CD4-positive, alpha-beta T cell (primary cell): ENCODE measurements at places on chromosomes 6 and 20. TPM values are rescaled to one million over a fixed set of nuclear protein-coding genes. Genes with fewer than 3 reads are reported as not detected.

DNA sequence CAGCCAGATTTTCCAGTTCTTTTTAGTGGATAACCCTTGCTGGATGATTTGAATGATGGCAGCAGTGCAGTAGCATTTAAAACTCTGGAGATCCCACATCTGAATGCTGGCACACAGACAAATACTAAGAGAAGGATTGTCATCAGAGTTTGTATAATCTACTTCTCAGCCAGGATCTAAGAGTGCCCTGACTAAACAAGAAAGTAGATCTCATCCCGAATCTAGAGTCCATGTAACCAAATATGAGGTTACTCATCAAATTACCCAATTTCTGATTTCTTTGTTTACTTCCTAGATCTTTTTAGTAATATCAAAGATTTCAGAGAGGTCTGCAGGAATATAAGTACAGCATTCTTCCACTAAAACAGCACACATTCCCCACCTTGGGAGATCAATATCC lies 7.8 kb downstream of the TMC2 start:
- no peaks in the 10 kb centered on the region for H3K36me3 ChIP-seq
- no peak overlapping the region for H3K27ac ChIP-seq
- DNase-seq, result no peak
- no peaks in the 10 kb centered on the region for H3K4me1 ChIP-seq
- H3K4me3 ChIP-seq, result no peak overlapping the region
- H3K27me3 ChIP-seq, result peaks cover 20% of the 10 kb centered on the region

DNA sequence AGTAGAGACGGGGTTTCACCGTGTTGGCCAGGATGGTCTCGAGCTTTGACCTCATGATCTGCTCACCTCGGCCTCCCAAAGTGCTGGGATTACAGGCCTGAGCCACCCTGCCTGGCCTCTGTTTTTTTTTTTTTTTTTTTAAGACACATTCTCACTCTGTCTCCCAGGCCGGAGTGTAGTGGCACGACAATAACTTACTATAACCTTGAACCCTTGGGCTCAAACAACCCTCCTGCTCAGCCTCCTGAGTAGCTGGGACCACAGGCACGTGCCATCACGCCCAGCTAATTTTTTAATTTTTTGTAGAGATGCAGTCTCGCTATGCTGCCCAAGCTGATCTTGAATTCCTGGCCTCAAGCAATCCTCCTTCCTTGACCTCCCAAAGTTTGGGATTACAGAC lies 26.6 kb downstream of the CPXM1 start:
- peaks cover 4% of the 10 kb centered on the region for H3K27me3 ChIP-seq
- peaks cover 5% of the 10 kb centered on the region for H3K4me1 ChIP-seq
- no peak overlapping the region for H3K4me3 ChIP-seq
- no peak for DNase-seq

- H3K4me3 ChIP-seq, result no peak overlapping the region
- no peak overlapping the region for H3K27ac ChIP-seq
- no peak for DNase-seq
- H3K4me1 ChIP-seq, result no peaks in the 10 kb centered on the region
Measured at GRCh38 chr6:1796706-1797529, 187.2 kb downstream of the FOXC1 start.

BRPF3 gene
- 39.0 TPM for total RNA-seq
